T-helper 2 cell (primary cell): ENCODE measurements at places on chromosomes 4 and X.

DNA sequence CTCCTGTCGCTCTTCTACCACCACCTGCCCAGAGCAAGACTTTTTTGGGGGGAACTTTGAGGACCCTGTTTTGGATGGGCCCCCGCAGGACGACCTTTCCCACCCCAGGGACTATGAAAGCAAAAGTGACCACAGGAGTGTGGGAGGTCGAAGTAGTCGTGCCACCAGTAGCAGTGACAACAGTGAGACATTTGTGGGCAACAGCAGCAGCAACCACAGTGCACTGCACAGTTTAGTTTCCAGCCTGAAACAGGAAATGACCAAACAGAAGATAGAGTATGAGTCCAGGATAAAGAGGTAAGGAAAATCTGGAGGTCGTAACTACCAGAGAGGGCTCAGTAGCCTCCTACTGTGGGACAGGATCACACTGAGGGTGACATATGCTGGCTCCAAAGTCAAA, 364.5 kb downstream of the MAPK10 start:
- DNase-seq: no peak

DNA sequence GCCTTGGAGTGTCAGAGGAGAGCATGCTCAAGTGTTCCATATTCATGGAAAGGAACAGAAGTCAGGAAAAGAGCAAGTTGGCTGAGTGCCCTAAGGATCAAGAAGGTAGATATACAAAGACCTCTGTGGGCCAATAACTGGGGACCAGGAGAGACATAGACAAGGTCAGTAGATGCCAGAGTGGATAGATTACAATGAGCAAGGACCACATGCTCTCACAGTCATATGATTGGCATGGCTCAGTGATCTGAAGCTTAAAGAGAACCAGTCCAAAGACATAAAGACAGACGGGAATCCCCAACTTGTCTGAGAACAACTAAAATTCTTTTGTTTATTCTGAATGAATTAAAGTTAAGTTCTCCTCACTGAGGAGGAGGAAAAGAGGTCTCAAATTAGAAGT, 289.7 kb downstream of the HS3ST1 start:
- DNase-seq: no peak

DNA sequence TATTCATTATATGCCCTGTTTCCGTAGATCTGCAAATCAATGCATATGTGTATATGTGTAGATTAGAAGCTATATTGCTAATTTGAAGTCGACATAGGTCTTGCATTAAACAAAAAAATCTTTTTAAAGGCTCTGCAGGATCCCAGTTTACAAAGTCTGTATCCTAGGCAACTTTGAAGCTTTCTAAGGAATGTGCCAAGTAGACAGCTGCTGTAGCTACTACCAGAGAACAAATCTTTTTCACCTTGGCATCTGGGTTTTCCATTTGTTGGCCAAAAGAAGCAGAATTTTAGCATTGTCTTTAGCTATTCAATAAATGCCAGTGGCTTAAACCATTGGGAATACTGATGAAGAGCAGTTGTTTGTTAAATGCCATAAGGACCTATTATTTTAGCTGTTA, 88.0 kb downstream of the NAA11 start:
- DNase-seq: no peak

DNA sequence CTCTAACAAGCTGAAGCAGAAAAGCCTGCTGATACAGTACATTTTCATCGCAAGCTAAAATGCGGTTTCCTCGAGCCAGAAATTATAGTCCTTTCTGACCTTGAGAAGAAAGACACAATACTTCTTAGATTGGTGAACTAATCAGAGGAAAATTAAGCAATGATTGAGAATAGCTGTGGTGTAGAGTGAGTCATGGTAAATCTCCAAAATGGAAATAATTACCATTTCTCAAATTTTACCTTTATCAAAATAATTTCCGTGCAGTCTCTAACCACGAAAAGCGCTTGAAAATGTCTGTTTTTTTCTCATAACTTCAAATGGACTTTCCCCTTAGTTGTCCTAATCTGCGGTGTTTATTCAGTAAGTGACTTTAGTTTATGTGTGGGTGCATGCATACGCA, 190.2 kb downstream of the CPE start:
- DNase-seq: no peak

- DNase-seq: no peak
Observed at GRCh38 chr4:104418286-104418685, 76.4 kb downstream of the CXXC4 start.

- DNase-seq: no peak
Observed at GRCh38 chr4:95516528-95517017, 32.2 kb downstream of the UNC5C start.

DNA sequence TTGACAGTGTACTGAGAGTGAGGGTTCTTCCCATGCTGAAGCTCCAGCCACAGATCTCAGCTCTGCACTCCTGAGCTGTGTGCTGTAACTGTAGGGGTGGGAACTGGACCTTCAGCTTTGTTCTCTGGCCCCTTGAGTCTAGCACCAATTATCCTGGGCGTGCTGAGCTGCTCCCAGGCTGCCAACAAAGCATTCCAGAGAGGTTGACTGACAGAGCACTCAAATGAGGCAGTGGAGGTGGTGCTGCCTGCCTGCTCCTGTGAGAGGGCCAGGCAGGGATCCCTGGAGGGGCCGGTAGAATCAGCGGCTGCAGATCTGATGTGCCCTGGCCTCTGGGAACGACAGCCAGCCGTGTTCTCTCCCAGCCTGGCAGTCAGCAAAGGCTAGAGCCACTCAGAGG, 375.7 kb upstream of the AADAT start:
- DNase-seq: no peak

GRCh38 chr4:71113294-71113693, 119.8 kb downstream of the DCK start:
- no peak for DNase-seq

GRCh38 chrX:147626605-147627004, 285.1 kb upstream of the FMR1 start:
- DNase-seq: no peak

- DNase-seq: no peak
Observed at GRCh38 chrX:56728321-56728720, 722 bp upstream of the NBDY start.

DNA sequence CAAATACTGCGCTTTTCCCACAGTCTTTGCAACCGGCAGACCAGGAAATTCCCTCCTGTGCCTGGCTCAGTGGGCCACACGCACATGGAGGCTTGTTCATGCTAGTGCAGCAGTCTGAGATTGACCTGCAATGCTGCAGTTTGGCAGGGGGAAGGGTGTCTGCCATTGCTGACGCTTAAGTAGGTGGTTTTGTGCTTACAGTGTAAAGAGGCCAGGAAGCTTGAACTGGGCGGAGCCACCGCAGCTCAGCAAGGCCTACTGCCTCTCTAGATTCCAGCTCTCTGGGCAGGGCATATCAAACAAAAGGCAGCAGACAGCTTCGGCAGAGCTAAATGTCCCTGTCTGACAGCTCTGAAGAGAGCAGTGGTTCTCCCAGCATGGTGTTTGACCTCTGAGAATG, 390.5 kb upstream of the TECRL start:
- no peak for DNase-seq
